Hematopoietic multipotent progenitor cell (in vitro differentiated cells): ENCODE measurements at places on chromosomes 2 and 18. TPM values are rescaled to one million over a fixed set of nuclear protein-coding genes. Genes with fewer than 3 reads are reported as not detected.

MAP3K19 gene
- under 0.01 TPM for total RNA-seq

DNA sequence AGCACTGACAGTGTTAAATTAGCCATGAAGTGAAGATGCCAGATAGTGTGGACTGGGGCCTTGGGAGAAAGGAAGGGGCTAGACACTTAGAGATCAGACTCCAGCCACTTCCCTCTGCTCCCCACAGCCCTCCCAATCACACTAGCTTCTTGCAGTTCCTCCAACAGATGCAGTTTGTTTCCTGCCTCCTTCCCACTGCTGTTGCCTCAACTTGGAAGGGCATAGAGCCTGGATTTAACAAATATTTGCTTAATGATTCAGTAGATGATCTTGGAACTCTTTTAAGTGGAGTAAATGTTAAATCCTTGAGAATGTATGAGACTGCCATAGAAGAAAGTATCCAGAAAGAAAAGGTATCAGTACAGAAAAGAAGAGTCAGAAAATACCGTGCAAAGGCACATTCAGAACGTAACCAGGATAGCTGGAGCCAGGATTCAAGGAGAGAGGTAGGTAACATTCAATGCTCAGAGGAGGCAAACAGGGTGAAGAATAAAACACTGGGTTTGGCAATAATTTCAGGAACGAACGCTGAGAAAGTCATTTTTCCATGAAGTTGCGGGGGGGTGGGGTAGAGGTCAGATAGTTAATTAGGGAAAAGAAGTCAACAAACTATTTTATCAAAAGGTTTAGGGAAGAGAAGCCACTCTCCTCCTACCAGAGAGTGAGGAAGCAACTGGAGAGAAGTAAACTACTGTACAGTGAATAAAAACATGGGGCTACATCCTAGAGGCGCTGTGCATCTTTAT lies 1.3 kb upstream of the BZW1 start:
- no peak for DNase-seq

GRCh38 chr2:16120591-16121180 lies 180.3 kb downstream of the MYCN start:
- DNase-seq = no peak

DNA sequence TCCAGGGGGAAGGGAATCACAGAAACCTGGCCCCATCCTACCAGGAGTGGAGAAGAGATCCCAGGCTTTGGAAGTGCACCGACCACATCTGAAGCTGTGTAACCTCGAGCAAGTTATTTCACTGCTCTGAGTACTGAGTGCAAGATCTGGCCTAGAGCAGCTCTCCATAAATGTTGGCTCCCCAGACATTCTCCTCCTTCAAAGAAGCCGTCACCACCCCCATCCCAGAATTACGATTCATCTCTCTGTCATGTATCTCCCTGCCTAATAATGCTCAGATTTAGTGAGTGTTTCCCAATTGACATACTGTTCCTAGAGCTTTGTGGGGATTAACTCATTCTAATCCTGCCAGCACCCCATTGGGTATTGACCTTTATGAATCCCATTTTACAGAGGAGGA lies 51.7 kb downstream of the TNS1 start:
- DNase-seq = no peak

TUBB8B gene
- total RNA-seq = not detected

- DNase-seq = no peak
These were observed 12.0 kb downstream of the ANKRD44 start for GRCh38 chr2:197298609-197299008.

- DNase-seq = no peak
These were observed 392 bp downstream of the ST8SIA3 start for GRCh38 chr18:57352761-57353136.

SLC4A3 gene
- under 0.01 TPM for total RNA-seq

GRCh38 chr18:42778024-42778423 lies 337.5 kb downstream of the RIT2 start:
- no peak for DNase-seq

CD8B gene
- 0.27 TPM for total RNA-seq

- no peak for DNase-seq
These were observed 584.3 kb downstream of the FBXO15 start for GRCh38 chr18:73563345-73563744.

- DNase-seq = no peak
These were observed 441.4 kb downstream of the NBAS start for GRCh38 chr2:15119722-15120175.

- no peak for DNase-seq
These were observed 196.0 kb downstream of the LDLRAD4 start for GRCh38 chr18:13414521-13414920.

UGT1A4 gene
- total RNA-seq = not detected

- DNase-seq = no peak
These were observed 138.2 kb downstream of the TMEM131 start for GRCh38 chr2:97857553-97857952.

DNA sequence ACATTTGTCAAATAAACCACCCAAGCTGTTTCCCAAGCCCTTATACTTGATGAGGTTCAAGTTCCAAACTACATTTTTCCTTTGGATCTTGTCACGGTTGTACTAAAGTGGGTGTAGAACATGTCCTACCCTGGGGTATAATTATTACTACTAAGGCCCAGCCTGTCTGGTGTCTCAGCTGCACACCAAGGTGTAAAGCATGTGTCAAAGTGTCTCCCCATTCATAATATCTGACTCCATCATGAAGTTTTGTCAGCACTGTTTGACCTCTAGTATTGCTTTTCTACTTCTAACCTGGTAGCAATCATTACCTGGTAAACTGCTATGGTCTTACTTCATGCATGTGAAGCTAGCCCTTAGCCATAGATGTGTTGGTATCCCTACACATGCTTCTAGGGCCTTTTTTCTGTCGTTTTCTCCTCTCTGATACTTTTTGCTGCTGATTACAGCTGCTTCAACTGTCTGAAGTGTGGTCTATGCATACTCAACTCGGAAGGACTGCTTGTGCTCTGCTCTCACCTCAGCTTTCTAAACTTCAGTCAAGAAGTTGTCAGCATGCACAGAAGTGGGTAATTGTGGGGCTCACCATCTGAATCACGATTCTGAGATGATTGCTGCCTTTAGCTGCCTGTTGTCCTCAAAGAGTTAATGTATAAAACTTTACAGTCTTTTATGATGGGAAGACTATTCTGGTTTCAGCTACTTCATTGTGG lies 445.7 kb upstream of the TRIB2 start:
- DNase-seq = no peak

DNA sequence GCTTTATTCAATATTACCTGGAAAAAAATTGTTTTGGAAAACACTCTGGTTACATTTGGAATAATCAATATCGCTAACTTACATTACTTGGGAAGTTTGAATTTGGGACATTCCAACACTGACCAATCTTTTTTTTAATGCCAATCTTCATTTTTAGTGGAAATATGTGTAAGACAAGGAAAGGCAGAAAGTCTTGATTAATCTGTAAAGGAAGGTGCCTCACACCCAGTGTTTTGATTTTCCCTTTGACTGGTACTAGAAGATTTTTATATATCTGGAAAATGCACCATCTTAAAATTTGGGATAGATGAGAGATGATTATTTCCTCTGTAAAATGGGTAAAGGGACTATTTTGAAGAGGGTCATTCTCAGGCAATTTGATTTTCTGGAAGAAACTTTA lies 879.2 kb upstream of the ZEB2 start:
- no peak for DNase-seq

- no peak for DNase-seq
These were observed 78.9 kb downstream of the ZBTB7C start for GRCh38 chr18:48330016-48330991.

AGXT gene
- not detected for total RNA-seq

IL1B gene
- 279 TPM for total RNA-seq

DNA sequence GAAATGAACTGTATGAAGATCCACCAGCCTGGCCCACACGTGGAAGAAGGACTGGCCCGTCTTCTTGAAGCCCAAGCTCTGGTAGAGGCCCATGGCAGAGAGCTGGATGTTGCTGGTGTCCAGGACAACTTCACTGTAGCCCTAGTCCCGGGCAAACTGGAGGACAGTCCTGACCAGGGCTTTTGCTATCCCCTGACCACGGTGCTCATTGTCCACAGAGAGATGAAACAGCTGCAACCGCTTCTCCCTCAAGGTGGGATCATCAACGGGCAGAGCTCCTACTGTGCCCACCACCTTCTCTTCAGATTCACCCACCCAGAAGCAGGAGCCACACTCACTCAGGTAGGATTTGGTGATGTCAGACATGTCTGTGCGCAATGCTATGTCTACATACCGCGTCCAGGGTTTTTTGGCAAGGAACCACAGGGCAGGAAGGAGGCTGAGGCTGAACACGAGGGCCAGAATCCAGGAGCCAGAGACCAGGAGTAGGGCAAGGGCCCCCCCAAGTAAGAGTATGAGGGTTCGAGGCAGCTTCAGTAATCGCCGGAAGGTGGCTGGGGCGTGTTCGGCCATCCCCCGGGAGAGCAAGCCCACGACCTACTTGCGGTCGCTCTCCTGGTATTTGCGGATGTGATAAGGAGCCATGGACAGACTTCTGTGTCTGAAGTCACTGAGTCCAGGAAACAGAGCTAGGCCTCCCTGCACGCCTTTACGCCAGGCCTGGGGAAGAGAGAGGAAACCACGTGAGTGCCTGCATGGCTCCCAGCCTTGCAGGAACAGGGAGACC lies 36.3 kb downstream of the TPRKB start:
- no peak for DNase-seq

- no peak for DNase-seq
These were observed 15.9 kb downstream of the CAPG start for GRCh38 chr2:85394261-85394681.

GRCh38 chr2:157431176-157431575 lies 12.7 kb downstream of the CYTIP start:
- DNase-seq = no peak

- DNase-seq = no peak
These were observed 5.9 kb downstream of the MDH1 start for GRCh38 chr2:63594660-63595059.

DNA sequence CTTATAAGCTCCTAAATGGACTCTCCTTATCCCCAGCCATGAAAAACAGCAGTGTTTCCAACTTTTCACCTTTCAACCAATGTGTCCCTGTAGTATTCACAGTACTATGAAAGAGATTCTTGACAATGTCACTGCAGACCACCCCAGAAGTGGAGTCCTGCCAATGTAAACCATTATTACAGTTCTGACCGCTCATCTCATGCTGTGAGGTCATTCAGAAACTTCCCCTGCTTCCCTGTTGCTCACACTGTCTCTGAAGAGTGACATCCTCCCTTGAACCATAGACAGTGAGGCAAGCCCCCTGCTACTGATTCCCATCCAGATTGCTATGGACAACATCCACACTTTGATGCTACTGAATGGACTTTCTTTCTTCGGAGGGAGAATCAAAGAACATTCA lies 1523.7 kb upstream of the ACVR2A start:
- DNase-seq = no peak
